ENCODE measurements at places on chromosomes 6 and 20. TPM values are rescaled to one million over a fixed set of nuclear protein-coding genes. Genes with fewer than 3 reads are reported as not detected.

Gene CDH22
- 0.07 TPM for total RNA-seq

Gene VGLL2
- not detected for total RNA-seq

Gene TRDN
- not detected for total RNA-seq

Gene FAM83D
- 13.6 TPM for total RNA-seq

Gene MAS1
- total RNA-seq: not detected

Gene TNFRSF6B
- total RNA-seq: not detected

Gene FAM162B
- not detected for total RNA-seq

Gene JPH2
- not detected for total RNA-seq

Gene EPHA7
- not detected for total RNA-seq

Gene ISM1
- 0.29 TPM for total RNA-seq

Gene CST2
- total RNA-seq: not detected

Gene COL9A3
- not detected for total RNA-seq

Gene OOEP
- not detected for total RNA-seq

Gene SALL4
- not detected for total RNA-seq

Gene F13A1
- not detected for total RNA-seq

- H3K27ac ChIP-seq: peak overlapping the region; percentile 6
- no peak overlapping the region for H3K4me3 ChIP-seq
- peaks cover 14% of the 10 kb centered on the region for H3K36me3 ChIP-seq
- peaks cover 80% of the 10 kb centered on the region for H3K4me1 ChIP-seq
- DNase-seq: no peak
Observed at GRCh38 chr6:142861711-142862110, 83.3 kb downstream of the HIVEP2 start.

DNA sequence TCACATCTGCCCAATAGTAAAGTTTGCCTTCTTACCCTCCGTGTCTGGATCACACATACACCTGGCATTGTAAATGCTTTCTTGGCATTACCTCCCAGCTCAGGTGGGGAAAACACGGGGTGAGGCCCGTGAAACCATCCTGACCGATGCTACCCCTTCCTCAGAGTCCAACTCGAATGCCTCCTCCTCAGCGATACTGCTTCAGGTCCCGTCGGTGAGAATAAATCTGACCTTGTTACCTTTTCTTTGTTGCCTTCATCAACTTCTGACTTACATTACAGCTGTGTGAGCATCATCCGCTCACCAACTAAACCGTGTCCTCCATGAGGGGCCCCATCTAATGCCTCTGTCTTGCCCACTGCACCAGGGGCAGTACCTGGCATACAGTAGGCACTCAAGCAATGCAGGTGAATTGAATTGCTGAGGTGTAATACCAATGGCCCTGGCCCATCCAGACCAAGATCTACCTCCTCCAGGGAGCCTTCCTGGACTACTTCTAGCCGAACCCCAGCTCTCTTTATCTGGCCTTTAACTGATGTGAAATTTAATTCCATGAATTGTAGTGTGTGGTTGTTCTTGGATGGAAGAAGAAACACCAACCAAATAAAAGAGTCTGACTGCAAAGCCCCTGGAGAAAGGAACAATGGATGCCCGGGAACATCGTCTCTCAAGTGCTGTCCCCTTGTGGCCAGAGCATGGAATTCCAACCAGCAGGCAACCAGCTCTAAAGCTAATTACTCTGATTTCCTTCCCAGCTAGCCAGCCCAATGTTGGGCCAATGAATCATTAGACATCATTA lies 141.5 kb downstream of the ANKRD60 start:
- H3K27me3 ChIP-seq: no peaks in the 10 kb centered on the region
- no peaks in the 10 kb centered on the region for H3K4me1 ChIP-seq
- DNase-seq: peak; percentile 45
- H3K4me3 ChIP-seq: no peak overlapping the region
- no peaks in the 10 kb centered on the region for H3K36me3 ChIP-seq
- no peak overlapping the region for H3K27ac ChIP-seq

- H3K36me3 ChIP-seq: no peaks in the 10 kb centered on the region
- no peaks in the 10 kb centered on the region for H3K4me1 ChIP-seq
- no peaks in the 10 kb centered on the region for H3K27me3 ChIP-seq
- H3K27ac ChIP-seq: no peak overlapping the region
- H3K4me3 ChIP-seq: no peak overlapping the region
Observed at GRCh38 chr6:68677058-68677457, 42.0 kb downstream of the ADGRB3 start.

DNA sequence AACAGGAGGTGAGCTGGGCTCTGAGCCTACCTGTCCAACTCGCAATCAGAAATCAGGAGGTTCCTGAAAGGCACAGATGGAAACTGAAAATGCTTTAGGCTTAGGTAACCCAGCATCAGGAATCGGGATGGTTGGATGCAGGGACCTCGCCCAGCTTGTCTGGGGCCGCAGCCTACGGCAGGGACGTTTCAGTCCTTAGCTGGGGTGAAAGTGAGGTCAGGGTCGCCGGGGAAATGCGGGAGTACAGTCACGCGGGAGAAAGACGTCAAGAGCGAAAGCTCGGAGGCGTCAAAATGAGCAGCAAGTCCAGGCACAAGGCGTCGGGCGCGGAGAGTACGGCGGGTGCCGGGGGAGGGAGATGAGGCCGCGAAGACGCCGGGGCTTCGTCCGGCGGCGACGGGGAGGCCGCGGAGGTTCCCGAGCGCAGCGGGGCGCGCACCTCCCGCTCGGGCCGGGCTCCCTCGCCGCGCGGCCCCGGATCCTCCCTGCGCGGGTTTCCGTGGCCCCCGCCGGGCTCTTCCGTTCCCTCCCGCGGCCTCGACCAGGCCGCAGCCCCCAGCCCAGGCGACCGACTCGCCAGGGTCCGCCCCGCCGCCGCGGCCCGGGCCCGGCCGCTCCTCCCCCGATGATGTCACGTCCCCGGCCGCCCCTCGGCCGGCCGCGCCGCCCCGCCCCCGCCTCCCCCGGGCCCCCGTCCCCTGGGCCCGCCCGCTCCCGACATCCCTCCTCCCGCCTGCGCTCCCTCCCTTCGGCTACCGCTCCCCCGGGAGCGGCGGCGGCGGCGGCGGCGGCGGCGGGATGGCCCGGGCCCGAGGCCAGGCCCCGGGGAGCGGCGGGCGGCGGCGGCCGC lies at the start of gene EBF4:
EBF4 (plus strand) TSS at position 745 of the 850 bp plus-strand sequence. CDS start 866 bp downstream, outside the sequence.
- peaks cover 15% of the 10 kb centered on the region for H3K4me1 ChIP-seq
- peak; percentile 32 for DNase-seq
- H3K27ac ChIP-seq: no peak within 1 kb of the TSS
- H3K36me3 ChIP-seq: peaks cover 3% of the 10 kb centered on the region
- H3K27me3 ChIP-seq: peaks cover 40% of the 10 kb centered on the region

- no peaks in the 10 kb centered on the region for H3K27me3 ChIP-seq
- H3K4me1 ChIP-seq: peaks cover 50% of the 10 kb centered on the region
- peak overlapping the region; percentile 100 for H3K4me3 ChIP-seq
- DNase-seq: peak; percentile 74
- peaks cover 57% of the 10 kb centered on the region for H3K36me3 ChIP-seq
- peak overlapping the region; percentile 99 for H3K27ac ChIP-seq
Observed at GRCh38 chr6:41940759-41941279, 789 bp downstream of the CCND3 start.

- no peak overlapping the region for H3K4me3 ChIP-seq
- no peak overlapping the region for H3K27ac ChIP-seq
- H3K4me1 ChIP-seq: no peaks in the 10 kb centered on the region
Observed at GRCh38 chr20:11978496-11978895, 60.8 kb downstream of the BTBD3 start.

GRCh38 chr6:163983679-163984078 lies 569.2 kb downstream of the QKI start:
- H3K27me3 ChIP-seq: peaks cover 9% of the 10 kb centered on the region
- H3K36me3 ChIP-seq: no peaks in the 10 kb centered on the region
- H3K4me1 ChIP-seq: peaks cover 7% of the 10 kb centered on the region
- no peak for DNase-seq
- no peak overlapping the region for H3K27ac ChIP-seq

GRCh38 chr20:20782231-20782630 lies 69.8 kb upstream of the RALGAPA2 start:
- no peak overlapping the region for H3K27ac ChIP-seq
- no peak for DNase-seq
- no peaks in the 10 kb centered on the region for H3K4me1 ChIP-seq
- H3K36me3 ChIP-seq: no peaks in the 10 kb centered on the region

DNA sequence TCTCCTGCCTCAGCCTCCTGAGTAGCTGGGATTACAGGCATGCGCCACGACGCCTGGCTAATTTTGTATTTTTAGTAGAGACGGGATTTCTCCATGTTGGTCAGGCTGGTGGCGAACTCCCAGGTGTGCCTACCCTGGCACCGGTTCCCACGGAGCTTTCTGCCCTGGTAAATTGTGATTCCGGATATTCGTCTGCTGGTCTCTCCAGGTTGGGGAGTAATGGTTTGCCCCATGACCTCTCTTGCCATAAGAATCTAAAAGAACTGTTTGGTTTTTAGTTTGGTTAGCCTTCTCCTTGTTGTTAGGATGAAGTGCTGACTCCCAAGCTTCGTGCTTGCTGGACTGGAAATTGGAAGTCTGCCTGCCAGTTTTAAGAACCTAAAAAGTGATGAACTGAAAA lies 223.8 kb downstream of the BCAS1 start:
- H3K36me3 ChIP-seq: no peaks in the 10 kb centered on the region
- H3K27ac ChIP-seq: no peak overlapping the region
- peaks cover 71% of the 10 kb centered on the region for H3K4me1 ChIP-seq
- no peak for DNase-seq

- H3K4me1 ChIP-seq: no peaks in the 10 kb centered on the region
- H3K4me3 ChIP-seq: no peak overlapping the region
- H3K36me3 ChIP-seq: no peaks in the 10 kb centered on the region
Observed at GRCh38 chr6:147808640-147809039, 300.1 kb downstream of the SAMD5 start.

GRCh38 chr6:8545336-8545735 lies 110.0 kb upstream of the SLC35B3 start:
- no peaks in the 10 kb centered on the region for H3K36me3 ChIP-seq
- no peak overlapping the region for H3K4me3 ChIP-seq
- no peak overlapping the region for H3K27ac ChIP-seq
- H3K27me3 ChIP-seq: peaks cover 3% of the 10 kb centered on the region
- no peak for DNase-seq
- H3K4me1 ChIP-seq: no peaks in the 10 kb centered on the region

DNA sequence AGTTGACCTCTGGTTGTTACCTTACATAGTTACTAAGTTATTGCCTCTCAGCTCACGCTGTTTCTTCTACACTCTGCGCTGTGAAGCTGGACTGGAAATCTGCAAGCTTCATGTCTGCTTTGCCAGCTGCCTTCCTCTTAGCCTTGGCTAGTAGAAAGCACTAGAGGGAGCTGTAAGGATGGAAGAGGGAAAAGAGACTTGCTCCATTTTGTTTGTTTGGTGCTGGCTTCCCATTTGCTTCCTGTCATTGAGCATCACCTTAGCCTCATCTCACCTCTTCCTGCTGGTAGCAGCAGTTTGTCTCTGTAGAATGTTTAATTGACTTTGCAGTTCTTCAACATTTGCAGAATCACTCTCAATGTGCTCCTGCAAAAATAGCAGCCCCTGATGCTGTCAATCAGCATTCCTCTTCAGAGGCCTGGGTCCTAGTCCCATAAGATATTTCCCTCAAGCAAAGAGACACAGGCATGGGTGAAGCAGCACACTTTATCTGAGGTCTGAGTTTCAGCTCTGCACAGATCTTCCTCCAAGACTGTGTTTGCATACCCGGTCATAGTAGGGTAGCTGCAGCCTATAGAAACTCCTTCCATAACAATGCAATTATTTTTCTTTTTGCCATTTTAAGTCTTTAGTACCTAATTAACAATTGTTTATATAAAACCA lies 302.2 kb upstream of the EPHA7 start:
- no peak overlapping the region for H3K4me3 ChIP-seq
- no peaks in the 10 kb centered on the region for H3K27me3 ChIP-seq
- DNase-seq: no peak
- no peak overlapping the region for H3K27ac ChIP-seq
- H3K36me3 ChIP-seq: no peaks in the 10 kb centered on the region
- no peaks in the 10 kb centered on the region for H3K4me1 ChIP-seq

- no peak overlapping the region for H3K27ac ChIP-seq
- H3K36me3 ChIP-seq: no peaks in the 10 kb centered on the region
- no peaks in the 10 kb centered on the region for H3K4me1 ChIP-seq
- H3K4me3 ChIP-seq: no peak overlapping the region
Observed at GRCh38 chr6:74705451-74705850, 500.4 kb downstream of the COL12A1 start.

- H3K27ac ChIP-seq: no peak overlapping the region
- no peaks in the 10 kb centered on the region for H3K27me3 ChIP-seq
- no peak for DNase-seq
- H3K4me3 ChIP-seq: no peak overlapping the region
- H3K36me3 ChIP-seq: no peaks in the 10 kb centered on the region
Observed at GRCh38 chr6:13140980-13141379, 187.4 kb downstream of the TBC1D7 start.

- peak overlapping the region; percentile 76 for H3K27ac ChIP-seq
- H3K4me3 ChIP-seq: no peak overlapping the region
- H3K27me3 ChIP-seq: peaks cover 7% of the 10 kb centered on the region
- peaks cover 37% of the 10 kb centered on the region for H3K4me1 ChIP-seq
- H3K36me3 ChIP-seq: peaks cover 2% of the 10 kb centered on the region
Observed at GRCh38 chr6:146851837-146852236, 253.1 kb downstream of the ADGB start.

GRCh38 chr6:53796451-53796780 lies 1.6 kb downstream of the LRRC1 start:
- H3K4me3 ChIP-seq: peak overlapping the region; percentile 95
- no peak overlapping the region for H3K27ac ChIP-seq
- H3K4me1 ChIP-seq: peaks cover 10% of the 10 kb centered on the region
- no peak for DNase-seq

DNA sequence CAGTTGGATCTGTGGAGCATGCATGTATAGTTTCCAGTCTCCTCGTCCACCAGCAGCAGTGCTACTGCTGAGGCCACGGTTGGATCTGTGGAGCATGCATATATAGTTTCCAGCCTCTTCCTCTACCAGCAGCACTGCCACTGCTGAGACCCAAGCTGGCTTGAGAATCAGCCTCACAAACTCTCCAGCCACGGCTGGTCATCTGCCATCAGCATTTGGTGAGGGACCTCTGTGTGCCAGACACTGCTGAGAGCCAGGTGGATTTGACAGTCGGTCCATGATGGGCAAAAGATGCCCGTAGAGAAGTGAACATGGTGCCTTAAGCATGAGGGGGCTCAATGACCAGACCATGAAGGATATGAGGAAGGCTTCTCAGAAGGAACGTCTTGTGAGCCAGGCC lies 46.4 kb downstream of the SLC9A8 start:
- H3K27me3 ChIP-seq: no peaks in the 10 kb centered on the region
- no peak overlapping the region for H3K27ac ChIP-seq
- peaks cover 15% of the 10 kb centered on the region for H3K36me3 ChIP-seq
- peaks cover 2% of the 10 kb centered on the region for H3K4me1 ChIP-seq
- no peak overlapping the region for H3K4me3 ChIP-seq
- no peak for DNase-seq

- H3K4me3 ChIP-seq: no peak overlapping the region
- H3K27me3 ChIP-seq: no peaks in the 10 kb centered on the region
- H3K36me3 ChIP-seq: peaks cover 8% of the 10 kb centered on the region
- peaks cover 18% of the 10 kb centered on the region for H3K4me1 ChIP-seq
Observed at GRCh38 chr6:26034905-26035304, 52.3 kb upstream of the HFE start.

Data from activated naive CD4-positive, alpha-beta T cell treated with anti-CD3 and anti-CD28 coated beads for 36 hours (primary cell).